Non-pigmented ciliary epithelial cell (primary cell): ENCODE measurements at places on chromosomes 4 and X.

DNA sequence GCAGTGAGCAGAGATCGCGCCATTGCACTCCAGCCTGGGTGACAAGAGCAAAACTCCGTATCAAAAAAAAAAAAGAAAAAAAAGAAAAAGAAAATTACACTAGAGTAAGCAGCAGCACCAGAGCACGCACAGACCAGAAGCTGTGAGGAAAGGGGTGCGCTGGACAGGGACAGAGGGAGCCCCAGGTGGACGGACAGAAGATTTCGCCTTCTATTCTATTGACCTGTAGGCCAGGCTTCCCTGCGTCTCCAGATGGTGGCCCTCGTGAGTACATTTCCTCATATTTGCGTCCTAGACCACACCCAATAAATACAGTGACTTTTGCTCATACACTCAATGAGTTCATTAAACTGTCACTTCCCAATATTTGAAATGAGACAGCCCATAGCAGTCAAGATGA, 19.1 kb downstream of the MTNR1A start:
- DNase-seq: no peak

DNA sequence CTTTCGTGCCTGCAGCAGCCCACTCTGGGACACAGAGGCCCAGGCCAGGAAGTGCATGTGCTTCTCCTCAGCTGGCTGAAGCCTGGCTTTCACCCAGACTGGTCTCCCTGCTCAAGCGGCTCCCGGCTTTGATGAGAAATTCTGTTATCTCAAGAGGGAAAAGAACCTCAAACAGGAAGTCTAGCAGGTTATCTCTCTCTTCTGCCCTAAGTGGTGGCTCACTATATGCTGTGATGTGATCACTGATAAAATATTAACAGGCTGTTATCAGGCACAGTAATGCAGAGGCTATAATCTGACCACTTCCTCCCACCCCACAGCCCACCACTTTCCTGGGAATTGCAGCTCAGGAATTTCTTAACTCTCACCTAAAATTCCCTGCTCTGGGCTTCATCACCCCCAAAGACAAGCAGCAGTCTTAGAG, 13.3 kb downstream of the CLDN2 start:
- no peak for DNase-seq

- no peak for DNase-seq
Measured at GRCh38 chrX:86460760-86461159, 312.5 kb downstream of the DACH2 start.

DNA sequence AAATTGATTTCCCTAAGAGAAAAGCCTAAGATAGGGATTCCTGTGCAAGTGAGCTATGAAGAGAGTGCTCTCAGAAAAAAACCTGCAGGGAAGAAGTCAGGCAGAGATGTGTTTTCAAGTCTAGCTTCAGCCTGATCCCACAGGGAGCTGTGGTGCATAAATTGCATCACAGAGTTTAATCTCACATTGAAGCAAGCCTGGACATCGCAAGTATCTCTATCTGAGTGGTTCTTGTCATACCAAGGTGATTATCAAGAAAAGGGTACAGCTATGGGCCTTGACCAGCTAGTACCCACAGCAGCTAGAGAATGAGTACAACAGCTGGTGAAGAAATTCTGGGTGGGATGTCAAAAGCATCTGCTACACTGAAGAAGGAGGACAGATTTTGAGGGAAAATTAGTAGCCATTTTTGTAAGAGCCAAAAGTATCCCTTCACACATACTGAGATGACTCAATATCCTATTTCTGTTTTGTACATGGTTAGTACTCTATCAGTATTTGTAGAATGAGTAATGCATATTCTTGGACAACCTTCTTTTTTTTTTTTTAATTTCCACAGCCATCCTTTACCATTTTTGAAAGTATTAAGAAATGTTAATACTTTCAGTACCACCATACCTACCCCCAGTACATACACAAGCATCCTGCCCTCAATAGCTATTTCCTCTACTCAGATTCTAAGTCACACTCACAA, 708.9 kb downstream of the IL1RAPL1 start:
- no peak for DNase-seq

DNA sequence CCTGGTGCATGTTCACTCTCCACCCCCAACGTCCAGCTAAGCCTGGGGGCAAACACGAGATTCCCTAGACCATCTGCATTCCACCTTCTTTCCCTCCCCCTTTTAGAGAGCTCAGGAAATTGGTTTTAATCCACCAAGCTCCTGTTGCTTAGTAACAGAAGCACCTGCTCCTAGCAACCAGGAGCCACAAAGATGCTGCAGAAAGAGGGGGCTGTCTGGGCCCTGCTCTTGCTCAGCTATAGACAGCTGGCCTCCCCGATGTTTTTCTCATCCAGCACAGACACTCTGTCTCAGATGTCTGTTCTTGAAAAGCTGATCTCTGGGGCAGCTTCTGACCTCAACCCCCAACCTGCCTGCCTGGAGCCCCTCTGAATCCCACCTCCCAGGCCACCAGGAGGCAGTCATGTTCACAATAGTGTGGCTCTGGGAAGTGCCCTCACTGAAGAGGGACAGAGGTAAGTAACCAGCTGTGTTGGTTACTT, 71.5 kb downstream of the SLC16A2 start:
- DNase-seq: no peak

DNA sequence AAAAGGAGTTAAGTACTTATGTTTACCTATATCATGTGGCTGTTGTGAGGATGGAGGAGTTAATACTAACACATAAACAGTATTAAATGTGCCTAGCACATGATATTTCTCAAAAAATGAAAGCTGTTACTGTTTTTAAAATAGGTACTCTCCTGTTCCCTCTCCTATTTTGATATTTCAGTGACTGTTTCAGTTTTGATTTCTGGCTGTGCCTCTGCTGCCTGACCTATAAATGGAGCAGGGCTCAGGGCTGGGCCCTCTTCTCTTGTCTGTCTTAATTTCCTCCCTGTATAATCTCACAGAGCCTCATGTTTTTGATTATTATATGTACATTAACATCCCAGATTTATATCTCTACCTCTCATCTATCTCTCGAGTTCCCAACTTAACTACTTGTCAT, 93.3 kb downstream of the UGT8 start:
- no peak for DNase-seq

DNA sequence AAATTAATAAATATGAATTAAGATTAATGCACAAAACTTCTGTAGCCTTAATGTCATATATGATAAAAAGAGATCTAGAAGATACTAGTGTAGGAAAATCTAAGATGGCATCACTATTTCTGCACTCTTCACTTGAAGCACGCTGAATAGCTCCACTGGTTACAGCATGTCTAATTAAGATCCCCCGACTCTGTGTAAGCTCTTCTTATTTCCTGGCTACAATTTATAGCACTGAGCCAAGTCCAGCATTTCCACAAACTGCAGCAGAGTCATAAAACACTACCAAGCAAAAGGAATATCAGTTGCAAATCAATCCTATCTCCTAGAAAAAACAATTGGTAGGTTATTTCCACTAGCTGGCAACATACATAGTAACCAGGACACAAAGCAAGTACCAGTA, 1.3 kb upstream of the CCNA2 start:
- no peak for DNase-seq

DNA sequence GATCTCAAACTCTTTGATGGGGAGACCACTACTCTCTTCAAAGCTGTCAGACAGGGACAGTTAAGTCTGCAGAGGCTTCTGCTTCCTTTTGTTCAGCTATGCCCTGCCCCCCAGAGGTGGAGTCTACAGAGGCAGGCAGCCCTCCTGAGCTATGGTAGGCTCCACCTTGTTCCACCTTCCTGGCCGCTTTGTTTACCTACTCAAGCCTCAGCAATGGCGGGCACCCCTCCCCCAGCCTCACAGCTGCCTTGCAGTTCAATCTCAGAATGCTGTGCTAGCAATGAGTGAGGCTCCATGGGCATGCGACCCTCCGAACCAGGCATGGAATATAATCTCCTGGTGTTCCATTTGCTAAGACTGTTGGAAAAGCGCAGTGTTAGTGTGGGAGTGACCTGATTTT, 42.1 kb upstream of the UGT2B10 start:
- DNase-seq: no peak

- no peak for DNase-seq
Measured at GRCh38 chr4:25060241-25060962, 29.7 kb upstream of the LGI2 start.
